ENCODE measurements at places on chromosomes 7 and 10.

GRCh38 chr7:15967551-15967950 is 281.1 kb upstream of the MEOX2 start:
- DNase-seq: no peak

- DNase-seq: no peak
Observed at GRCh38 chr7:125857606-125858005, 928.0 kb upstream of the POT1 start.

DNA sequence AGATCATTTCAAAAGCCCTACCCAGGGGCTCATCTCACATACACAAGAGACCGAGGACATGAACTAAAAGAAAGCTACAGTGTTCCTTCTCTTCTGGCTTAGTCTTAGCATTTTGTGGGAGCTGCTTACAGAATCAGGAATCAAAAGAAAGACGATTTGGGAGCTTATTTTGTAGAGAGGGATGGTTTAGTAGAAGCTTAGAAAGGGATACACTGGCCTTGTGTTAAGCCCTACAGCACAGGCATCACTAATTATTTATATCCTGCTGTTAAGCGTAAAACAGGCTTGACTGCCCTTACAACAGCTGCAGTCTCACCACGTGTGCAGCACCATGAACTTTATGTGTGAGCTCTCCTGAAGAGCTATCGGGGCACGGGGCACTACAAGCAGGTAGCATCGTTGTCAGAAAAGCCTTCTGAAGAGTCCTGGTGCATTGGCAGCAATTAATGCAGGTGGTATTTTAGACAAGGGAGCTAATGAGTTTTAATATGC is 798.3 kb downstream of the NXPH1 start:
- no peak for DNase-seq

DNA sequence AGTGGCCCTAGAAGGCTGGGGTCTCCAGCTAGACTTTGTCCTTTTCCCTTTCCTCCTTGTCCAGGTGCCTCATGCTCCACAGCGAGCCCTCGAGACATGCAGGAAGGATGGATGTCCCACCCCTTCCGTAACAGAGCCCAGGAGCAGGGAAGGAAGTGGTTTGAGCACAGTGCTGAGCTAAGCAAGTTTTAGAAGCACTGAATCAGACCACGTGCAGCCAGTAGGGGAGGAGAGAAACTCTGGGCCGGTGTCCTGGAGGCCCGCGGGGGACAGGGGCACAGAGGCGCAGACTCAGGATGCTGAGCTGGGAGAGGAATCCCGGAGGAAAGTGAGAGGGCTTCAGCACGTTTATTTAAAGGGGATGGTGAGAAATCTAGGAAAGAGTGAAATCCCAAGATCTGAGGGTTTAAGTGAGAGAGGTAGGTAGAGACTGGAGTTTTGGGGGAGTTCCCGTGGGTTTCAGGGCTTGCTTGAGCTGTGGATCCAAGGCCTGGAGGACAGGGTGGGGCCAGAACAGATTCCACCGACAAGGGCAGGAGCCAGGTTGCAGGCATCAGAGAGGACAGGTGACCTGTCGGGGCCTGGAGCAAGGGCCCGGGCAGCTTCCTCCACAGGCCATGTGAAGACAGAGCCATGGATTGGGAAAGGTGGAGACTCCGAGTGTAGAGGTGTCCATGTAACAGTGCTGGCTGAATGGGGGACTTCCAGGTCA is 4.4 kb upstream of the IRF5 start:
- DNase-seq: peak; percentile 32

- DNase-seq: no peak
Observed at GRCh38 chr7:30925913-30926312, 14.3 kb downstream of the AQP1 start.

All from activated CD4-positive, alpha-beta T cell treated with anti-CD3 and anti-CD28 coated beads for 4 hours (primary cell).